LoVo (cell line): ENCODE measurements at places on chromosomes 3 and 15.

- no peak for DNase-seq
These were observed 983 bp upstream of the ALDH1A3 start for GRCh38 chr15:100878648-100879047.

- DNase-seq, result no peak
These were observed 162.3 kb upstream of the NR2E3 start for GRCh38 chr15:71648095-71648494.

- DNase-seq, result no peak
These were observed 58.6 kb upstream of the ZBED2 start for GRCh38 chr3:111653766-111654165.

- no peak for DNase-seq
These were observed 10.4 kb upstream of the BAHD1 start for GRCh38 chr15:40430271-40430805.

GRCh38 chr3:133527081-133527715, 46.3 kb upstream of the CDV3 start:
- DNase-seq, result no peak

- no peak for DNase-seq
These were observed 1.1 kb downstream of the MYEF2 start for GRCh38 chr15:48176957-48177356.

DNA sequence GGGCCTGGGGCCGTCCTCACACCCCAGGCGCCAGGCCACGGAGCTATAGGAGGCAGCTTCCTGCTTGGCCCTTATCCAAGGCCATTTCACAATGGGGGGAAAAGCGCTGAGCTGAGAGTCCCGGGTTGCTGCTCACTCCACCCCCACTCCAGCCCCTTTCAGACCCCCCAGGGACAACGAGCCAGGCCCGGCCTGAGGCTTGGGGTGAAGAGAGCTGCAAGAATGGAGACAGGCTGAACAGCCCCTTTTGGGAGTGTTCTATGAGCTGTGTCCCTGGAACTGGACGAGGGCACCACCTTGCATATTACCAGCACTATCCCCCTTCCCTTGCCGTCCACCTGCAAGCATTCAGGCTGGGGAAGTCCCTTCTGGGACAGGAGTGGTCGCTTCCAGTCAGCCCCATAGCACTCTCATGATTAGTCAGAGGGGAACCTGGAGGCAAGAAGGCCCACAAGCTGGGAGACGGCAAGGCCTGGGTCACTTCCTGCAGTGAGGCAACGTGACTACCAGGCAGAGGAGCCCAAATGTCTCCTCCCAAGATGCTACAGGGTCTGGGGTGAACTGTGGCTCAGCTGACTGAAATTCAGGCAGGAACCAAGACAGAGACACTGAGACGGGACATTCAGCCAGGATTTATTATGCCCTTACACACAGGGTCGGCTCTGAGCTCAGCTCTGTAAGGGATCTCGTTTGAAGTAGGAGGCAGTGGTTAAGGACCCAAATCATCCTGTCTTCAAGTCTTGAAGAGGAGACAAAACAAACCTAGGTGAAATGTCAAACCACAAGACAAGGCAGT, 8.6 kb upstream of the SRP14 start:
- DNase-seq, result no peak

- no peak for DNase-seq
These were observed 47.1 kb downstream of the FLNB start for GRCh38 chr3:58055314-58055713.

GRCh38 chr3:114685161-114685560, 391.3 kb downstream of the TIGIT start:
- DNase-seq, result no peak

- no peak for DNase-seq
These were observed 9.9 kb upstream of the ZBED2 start for GRCh38 chr3:111605018-111605417.

GRCh38 chr3:64621726-64622395, 65.9 kb downstream of the ADAMTS9 start:
- no peak for DNase-seq

DNA sequence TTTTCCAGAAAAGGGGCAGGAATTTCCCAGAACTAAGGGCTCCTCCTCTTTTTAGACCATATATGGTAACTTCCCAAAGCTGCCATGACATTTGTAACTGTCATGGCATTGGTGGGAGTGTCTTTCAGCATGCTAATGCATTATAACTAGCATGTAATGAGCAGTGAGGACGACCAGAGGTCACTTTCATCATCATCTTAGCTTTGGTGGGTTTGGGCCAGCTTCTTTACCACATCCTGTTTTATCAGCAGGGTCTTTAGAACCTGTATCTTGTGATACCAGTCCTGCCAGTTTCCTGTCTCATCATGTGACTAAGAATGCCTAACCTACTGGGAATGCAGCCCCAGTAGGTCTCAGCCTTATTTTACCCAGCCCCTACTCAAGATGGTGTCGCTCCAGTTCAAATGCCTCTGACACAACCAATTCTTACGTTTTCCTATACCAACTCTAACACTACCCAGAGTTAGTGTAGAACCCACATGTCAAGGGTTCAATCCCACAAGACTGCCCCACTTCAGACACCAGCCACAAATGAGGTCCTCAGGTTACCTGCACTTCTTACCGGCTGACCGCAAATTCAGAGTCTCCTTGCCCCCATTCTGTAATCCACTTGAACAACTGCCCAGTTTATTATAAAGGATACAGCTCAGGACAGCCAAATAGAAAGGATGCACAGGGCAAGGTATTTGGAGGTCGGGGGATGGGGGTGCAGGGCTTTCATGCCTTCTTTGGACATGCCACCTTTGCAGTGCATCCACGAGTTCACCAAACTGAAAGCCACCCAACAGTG, 17.7 kb downstream of the FOXB1 start:
- DNase-seq, result no peak

GRCh38 chr15:75738014-75738646, 25.5 kb upstream of the CSPG4 start:
- DNase-seq, result no peak

GRCh38 chr15:93088981-93089726, at the start of gene RGMA:
RGMA (minus strand) TSS chr15:93089211; CDS start chr15:93088932, 279 bp downstream.
- DNase-seq, result no peak
